Upper lobe of right lung (tissue), 1 donor: ENCODE measurements at places on chromosomes 12 and 14. TPM values are rescaled to one million over a fixed set of nuclear protein-coding genes. Genes with fewer than 3 reads are reported as not detected.

CRACR2A gene
- total RNA-seq, result 5.4 TPM

GRIP1 gene
- 5.2 TPM for total RNA-seq

TCL1B gene
- total RNA-seq, result not detected

SMCO2 gene
- 0.38 TPM for total RNA-seq

NRIP2 gene
- total RNA-seq, result 0.61 TPM

TAS2R42 gene
- total RNA-seq, result not detected

JPH4 gene
- 6.2 TPM for total RNA-seq

SLC6A12 gene
- total RNA-seq, result 11.1 TPM

STON2 gene
- total RNA-seq, result 47.7 TPM

EMP1 gene
- 286 TPM for total RNA-seq
